ENCODE measurements at places on chromosomes 2 and 18.

DNA sequence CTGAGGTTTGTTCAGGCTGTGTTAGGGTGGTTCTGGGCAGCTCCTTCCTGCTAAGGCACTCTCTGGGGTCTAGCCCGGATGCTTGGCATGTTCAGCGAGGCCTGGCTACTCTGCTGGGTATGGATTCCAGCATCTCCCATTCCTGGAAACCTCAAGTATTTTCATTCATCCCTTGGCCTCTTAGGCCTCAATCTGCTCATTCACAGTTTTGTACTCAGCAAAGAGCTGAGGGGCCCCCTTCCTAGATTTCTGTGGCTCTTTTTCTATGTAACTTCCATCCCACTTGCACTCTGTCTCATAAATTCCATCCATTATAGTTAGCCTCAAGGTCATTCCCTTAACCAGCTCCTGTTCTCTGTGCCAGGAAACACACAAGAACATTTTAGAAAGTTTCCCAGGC is 798.8 kb upstream of the HS6ST1 start:
- DNase-seq = no peak

DNA sequence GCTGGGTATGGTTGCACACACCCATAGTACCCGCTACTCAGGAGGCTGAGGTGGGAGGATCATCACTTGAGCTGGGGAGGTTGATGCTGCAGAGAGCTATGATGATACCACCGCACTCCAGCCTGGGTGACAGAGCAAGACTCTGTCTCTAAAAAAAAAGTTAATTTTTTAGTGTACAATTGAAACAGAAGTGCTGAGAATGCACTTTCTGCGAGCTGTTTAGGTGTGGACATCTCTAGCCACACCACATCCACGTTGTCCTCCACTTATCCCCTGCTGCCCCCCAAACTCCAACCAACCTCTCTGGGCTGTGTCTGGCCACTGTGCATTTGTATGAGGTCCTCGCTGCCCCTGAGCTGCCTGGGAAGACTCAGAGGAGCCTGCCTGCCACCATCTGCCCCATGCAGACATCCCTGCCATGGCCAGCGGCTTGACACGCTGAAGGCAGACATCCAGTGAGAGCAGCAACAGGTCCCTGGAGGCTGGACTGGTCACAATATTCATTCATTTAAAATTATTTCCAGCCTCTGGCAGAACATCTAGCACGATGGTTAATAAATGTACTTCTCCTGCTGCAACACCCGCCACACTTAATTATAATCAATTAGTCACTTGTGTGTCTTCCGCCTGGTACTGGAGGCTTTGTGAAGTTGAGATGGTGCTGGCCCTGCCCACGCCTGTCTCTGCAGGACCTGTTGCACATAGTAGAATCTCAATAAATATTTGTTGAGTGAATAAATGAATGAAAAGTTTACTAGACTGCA is 3.7 kb upstream of the AFF3 start:
- no peak for DNase-seq

GRCh38 chr18:55953326-55953725 is 365.3 kb upstream of the TCF4 start:
- DNase-seq = no peak

- no peak for DNase-seq
Observed at GRCh38 chr2:36677996-36678605, 18.4 kb upstream of the VIT start.

DNA sequence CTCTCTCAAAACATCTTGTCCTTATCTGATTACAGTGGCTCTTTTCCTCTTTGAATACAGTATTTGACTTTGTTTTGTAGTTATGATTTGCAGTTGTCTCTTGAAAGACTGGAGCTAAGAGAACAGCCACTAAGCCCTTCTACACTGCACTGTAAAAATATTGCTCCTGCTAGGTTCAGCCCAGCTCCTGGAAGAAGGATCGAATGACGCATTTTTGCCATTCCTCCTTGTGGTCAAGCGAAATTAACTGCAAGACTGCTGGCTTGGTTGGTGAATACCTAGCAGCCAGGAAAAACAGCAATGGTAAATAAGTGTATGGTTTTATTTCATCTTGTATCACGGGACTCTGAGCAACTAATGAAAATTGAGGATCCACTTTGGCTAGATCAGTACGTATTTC is 407.8 kb upstream of the CDH2 start:
- no peak for DNase-seq

DNA sequence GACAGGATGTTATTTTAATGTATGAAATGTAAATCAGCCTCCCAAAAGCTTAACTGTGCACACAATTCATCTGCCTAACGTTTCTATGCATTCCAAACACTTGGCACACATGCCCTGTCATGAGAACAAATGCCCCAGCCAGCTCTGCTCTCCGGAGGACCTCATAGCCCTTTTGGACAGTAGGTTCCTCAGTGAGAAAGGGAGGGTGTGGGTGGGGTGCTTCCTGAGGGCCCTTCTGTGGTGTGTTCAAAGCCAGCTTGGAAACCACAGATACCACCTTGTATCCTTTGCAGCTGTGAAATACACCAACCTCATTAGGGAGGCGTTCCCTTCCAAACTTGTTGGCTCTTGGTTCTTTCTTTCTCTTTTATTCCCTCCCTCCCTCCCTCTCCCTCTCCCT is 102.2 kb upstream of the ASB18 start:
- no peak for DNase-seq

GRCh38 chr2:242011516-242011915 is 142.0 kb downstream of the RTP5 start:
- DNase-seq = no peak

DNA sequence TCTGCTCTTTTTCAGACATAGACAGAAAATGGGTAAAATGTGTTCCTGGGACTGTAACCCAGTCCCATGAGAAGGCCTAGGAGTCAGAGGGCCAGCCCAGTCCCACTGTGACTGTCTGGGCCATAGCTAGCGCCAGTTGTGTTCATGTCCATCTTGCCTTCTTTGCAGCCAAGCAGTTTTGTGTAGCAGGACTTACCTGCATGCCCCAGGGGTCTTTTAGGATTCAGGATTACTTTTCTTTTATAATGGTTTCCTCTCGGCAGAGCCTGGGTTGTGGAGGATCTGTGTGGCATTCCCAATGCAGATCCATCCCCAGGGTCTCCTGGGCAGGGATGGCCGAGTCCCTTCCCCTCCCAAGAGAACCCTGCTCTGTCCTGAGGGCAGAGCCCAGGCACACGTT is 90.8 kb downstream of the FHOD3 start:
- no peak for DNase-seq

Measured in stimulated activated CD4-positive, alpha-beta T cell treated with anti-CD3 and anti-CD28 coated beads, Interleukin-12 subunit alpha, Interleukin-12 subunit beta, amount 100 ng/mL, for 48 hours (primary cell).